Activated naive CD4-positive, alpha-beta T cell treated with anti-CD3 and anti-CD28 coated beads, Interleukin-2, amount 50 U/mL, for 16 hours (primary cell): ENCODE measurements at places on chromosomes 5 and 9.

- DNase-seq: no peak
Measured at GRCh38 chr5:94191604-94192003, 426.8 kb downstream of the KIAA0825 start.

- DNase-seq: no peak
Measured at GRCh38 chr5:72882989-72883388, 66.5 kb downstream of the TNPO1 start.

DNA sequence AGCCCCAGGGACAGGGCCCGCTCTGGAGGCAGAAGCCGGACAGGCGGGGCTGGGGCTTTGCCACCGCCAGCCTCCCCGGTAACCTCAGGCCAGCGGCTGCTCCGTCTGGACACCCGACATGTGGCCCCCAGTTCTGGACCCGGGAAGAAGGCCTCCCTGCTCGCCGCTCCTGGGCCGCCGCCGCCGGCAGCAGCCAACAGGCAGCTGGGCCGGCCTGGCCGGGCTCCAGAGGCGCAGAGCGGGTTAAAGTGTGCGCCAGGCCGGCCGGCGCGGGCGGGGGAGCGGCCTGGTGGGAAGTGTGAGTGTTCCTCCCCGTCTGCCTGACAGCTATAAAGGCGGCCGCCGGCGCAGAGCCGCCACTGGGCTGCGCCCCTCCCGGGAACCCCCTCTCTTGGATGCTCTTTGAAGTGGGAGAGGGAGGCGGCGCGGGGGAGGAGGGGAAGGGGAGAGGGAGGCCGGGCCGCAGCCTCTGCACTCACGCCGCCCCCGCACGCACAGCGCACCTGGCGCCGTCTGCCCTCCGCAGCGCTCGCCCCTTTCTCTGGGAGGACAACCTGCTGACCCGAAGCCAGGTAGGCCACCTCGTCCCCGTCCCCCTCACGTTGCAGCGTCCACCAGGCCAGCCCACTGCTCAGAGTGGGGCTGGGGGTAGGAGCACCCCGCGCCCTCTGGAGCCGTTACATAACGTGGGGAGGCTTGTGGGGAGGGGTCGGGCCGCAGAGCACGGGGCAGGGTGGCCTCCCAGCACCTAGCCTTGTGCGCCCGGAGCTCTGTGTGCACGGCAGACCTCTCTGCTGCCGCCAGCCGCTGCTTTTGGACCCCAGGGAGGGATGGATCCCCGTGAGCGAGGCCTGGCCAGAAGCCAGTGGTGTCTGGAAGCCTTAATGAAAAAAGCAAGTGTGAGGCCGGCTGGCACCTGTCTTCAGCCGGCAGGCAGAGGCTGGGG, at the start of gene ADAMTSL2:
ADAMTSL2 (plus strand) TSS at position 359 of the 946 bp plus-strand sequence. CDS start 2,009 bp downstream, outside the sequence.
- peak; percentile 65 for DNase-seq

GRCh38 chr9:130751631-130752355, 58.2 kb downstream of the EXOSC2 start:
- no peak for DNase-seq

GRCh38 chr5:116605310-116606070, 30.9 kb upstream of the SEMA6A start:
- no peak for DNase-seq

DNA sequence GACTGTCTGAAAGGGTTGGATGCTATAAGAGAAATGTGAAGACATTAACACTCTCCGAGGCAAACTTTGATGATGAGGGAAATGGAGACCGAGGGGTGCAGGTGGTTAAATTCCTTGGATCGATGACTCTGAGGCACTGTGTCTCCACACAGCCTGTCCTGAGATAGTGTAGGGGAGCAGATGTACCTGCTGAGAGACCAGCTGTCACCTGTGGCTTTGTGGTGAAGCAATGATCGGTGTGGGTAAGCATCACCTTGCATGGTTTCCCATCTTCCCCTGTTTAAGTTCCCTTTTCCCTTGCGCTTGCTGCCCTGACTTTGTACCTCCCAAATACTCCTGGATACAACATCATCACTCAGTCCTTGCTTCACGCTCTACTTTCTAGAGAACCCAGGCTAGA, 9.8 kb upstream of the MIER3 start:
- DNase-seq: no peak

- no peak for DNase-seq
Measured at GRCh38 chr5:125485771-125486170, 739.3 kb upstream of the ZNF608 start.

DNA sequence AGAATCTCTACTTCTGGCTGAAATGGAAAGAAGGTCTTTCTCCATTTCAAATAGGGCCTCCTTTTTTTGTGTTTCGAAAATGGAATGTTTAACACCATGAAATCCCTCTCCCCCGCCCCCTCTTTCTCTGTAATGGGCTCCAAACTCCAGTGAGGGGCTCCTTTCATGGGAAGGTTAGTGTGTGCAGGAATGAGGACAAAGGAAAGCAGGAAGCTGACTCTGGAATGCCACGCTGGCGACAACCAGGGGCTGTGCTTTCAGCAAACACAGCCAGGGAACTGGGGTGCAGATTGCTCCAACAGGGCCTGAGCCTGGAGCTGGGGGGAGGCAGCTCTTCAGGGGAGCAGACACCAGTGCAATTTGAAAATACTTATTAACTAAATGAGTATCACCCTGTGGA, 82.8 kb downstream of the CRB2 start:
- DNase-seq: no peak

DNA sequence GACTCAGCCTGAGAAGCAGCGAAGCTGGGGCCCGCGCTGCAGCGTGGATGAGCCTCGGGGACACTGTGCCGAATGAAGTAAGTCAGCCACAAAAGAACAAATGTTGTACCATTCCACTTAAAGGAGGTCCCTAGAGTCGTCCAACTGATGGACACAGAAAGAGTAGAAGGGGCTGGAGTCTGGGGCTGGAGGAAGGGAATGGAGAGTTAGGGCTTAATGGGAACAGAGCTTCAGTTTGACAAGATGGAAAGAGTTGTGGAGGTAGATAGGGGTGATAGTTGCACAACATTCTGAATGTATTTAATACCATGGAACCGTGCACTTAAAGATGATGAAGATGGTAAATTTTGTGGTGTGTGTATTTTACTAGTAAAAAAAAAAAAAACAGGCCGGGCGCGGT, 119.9 kb downstream of the EHMT1 start:
- no peak for DNase-seq

DNA sequence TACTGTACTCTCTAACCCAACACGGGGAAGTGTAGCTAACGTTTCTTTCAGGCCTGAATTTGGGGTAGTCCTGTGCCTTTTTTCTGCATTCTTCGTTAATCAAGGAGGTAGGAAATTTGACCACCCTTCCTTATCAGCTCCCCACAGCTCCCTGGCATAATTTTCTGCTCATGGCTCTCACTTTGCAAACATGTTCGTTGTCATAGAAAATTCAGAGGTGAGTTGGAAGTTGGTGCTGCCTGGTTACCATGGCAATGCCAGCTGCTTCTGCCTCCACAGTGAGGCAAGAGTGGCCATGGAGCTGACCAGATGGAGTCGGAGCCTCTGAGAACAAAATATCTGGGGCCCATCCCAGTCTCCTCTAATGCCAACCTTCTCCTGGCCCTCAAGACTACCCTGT, 116.6 kb upstream of the BOD1 start:
- no peak for DNase-seq

DNA sequence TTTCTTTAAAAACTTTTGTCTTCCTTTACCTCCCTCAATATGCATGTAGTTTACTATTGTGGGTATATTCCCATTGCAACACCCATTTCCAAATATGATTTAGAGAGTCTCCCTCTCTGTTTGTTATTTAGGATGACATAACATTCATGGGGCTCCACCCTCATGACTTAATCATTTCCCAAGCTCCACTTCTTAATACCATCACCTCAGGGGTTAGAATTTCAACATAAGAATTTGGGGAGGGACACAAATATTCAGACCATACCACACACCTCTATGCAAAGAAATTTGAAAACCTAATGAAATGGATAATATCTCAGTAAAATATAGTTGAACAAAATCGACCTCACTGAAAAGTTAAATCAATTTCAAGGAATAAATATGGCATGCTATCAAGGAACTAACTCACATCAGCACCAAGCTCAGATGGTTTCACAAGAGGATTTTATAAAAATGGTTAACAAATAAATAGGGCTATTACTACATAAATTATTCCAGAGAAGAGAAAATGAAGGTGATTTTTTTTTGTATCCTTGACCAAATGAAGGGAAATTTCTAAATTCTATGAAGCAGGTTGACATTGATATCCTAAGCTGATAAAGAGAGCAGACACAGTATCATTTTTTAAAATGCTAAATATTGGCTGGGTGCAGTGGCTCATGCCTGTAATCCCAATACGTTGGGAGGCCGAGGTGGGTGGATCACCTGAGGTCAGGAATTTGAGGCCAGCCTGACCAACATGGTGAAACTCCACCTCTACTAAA, 20.2 kb upstream of the UBTD2 start:
- DNase-seq: no peak

GRCh38 chr5:151383011-151383410, 35.7 kb upstream of the SLC36A2 start:
- DNase-seq: no peak

GRCh38 chr9:138037140-138037539, 159.6 kb downstream of the CACNA1B start:
- DNase-seq: no peak

DNA sequence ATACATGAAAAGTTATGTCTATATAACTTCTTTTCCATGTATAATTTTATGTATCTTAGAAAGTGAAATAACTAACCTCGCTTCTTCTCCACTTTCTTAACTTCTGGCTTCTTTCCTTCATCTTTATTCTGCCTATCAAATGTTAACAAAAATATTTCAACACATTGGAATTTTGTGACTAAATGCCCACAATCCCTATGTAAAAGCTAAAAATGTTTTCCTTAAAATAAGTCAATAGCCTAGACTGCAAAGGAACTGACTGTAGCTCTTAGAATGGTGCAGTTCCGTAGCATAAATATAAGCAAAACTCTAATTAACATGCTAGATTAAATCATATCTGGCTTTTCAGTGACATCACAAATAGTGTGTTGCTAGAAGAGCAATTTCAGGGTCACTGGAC, 40.9 kb downstream of the PSIP1 start:
- DNase-seq: no peak
